ENCODE measurements at places on chromosomes 2 and 18.
A peak's percentile ranks its signal among the peaks of the same experiment; 100 is the strongest.

DNA sequence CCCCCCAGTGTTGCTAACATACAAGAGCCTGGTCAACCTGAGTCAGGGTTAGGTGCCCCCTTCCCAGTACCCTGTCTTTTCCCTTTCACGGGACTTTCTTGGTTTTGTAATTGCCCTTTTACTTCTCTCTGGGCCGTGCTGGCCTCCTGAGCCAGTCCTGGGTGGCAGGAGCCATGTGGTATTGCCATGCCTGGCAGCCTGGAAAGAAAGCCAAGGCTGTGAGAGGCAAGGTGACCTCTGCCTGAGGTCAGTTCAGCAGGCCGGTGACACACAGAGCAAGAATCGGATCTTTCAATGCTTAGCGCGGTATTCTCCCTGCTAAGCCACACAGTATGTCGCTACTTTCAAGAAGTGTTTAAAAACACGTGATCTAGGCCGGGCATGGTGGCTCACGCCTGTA, 52.3 kb downstream of the C18orf63 start:
- no peak for DNase-seq

- DNase-seq, result no peak
Measured at GRCh38 chr18:63090334-63090733, 229.2 kb downstream of the BCL2 start.

DNA sequence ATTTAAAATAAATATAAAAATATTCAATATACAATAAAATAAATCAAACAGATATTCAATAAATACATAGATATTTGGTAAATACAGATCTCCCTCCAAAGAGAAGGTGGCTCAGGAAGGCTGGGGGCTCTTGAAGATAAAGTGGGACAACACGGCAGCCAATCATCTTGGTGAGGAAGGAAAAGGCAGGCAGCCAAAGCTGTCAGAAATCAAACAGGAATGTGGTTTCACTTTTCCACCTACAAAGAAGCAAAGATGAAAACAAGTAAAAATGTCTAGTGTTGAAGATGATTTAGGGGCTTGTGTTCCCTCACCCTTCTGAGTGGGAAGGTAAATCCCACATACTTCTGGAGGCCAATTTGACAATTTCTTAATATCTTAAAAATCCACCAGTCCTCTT, 85.7 kb downstream of the B3GNT2 start:
- DNase-seq, result no peak

DNA sequence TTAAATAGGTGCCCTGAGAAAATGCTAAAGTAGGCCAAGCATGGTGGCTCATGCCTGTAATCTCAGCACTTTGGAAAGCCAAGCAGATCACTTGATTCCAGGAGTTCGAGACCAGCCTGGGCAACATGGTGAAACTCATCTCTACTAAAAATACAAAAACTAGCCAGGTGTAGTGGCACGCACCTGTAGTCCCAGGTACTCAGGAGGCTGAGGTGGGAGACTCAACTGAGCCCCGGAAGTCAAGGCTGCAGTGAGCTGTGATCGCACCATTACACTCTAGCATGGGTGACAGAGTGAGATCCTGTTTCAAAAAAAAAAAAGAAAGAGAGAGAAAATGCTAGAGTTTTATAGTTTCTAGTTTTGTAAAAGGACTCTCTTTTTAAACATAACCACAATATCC, 12.0 kb downstream of the ANKRD44 start:
- no peak for DNase-seq

- DNase-seq, result no peak
Measured at GRCh38 chr2:205464681-205465080, 217.6 kb upstream of the NRP2 start.

GRCh38 chr2:157470321-157470720, 26.4 kb upstream of the CYTIP start:
- no peak for DNase-seq

- DNase-seq, result no peak
Measured at GRCh38 chr2:217444932-217445331, 557.9 kb downstream of the TNS1 start.

DNA sequence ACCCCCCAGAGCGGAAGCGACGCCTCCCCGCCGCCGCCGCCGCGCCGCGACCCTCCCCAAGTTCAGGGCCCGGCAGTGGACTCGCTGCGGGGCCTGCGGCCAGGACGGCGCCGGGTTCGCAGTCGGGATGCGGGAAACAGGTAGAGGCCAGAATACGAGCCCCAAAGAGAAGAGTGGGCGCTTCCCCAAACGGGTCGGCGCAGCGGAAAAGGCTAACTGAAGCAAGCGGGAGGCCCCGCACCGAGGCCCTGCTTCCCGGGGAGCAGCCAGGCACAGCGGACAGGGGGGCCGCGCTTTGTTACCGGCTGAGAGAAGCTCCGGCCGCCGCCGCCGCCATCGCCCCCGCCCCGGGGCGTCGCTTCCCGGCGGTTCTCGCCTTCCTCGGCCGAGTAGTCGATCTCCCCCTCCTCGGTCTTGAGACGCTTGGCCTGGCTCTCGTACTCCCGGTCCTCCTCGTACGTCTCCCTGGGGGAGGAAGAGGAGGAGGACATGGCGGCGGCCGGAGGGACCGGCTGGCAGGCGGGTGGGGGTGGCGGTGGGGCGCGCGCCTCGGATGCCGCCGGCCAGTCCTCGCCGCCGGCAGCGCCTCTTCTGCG, 494 bp downstream of the HNRNPLL start:
- DNase-seq, result no peak

- no peak for DNase-seq
Measured at GRCh38 chr18:2536493-2536892, 34.8 kb downstream of the METTL4 start.

- DNase-seq, result peak; percentile 96
Measured at GRCh38 chr2:149858901-149859634, 271.5 kb upstream of the MMADHC start.

DNA sequence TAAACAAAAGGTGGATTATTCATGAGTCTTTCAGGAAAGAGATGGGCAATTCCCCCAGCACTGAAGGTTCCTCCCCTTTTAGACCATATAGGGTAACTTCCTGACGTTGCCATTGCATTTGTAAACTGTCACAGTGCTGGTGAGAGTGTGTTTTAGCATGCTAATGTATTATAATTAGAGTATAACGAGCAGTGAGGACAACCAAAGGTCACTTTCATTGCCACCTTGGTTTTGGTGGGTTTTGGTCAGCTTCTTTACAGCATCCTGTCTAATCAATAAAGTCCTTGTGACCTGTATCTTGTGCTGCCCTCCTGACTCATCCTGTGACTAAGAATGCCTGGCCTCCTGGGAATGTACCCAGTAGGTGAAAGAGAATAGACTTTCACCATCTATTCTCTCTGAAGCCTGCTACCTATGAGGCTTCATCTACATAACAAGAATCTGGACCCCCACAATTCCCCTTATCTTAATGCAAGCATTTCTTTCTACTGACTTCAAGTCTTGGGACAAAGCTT, 148.7 kb downstream of the CABLES1 start:
- DNase-seq, result no peak

DNA sequence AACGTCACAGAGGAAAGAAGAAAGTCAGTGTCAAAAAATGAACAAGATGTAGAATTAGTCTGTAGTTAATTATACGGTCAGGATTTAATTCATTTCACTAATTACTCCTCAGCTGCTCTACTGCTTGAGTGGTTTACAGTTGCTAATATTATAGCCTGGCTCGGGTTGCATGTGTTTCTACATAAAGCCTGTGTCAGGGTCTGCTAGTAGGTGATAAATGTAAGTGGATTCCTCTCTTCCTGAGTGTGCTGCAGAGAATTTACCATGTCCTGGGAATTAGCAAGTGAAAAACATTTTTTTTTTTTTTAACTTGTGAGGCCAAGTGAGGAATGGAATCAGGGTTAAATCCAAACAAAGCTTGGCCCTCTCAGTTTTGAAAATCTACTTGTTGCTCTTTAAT, 622.6 kb downstream of the EPHA4 start:
- DNase-seq, result no peak

GRCh38 chr18:37242091-37242490, 323.5 kb downstream of the CELF4 start:
- no peak for DNase-seq

- no peak for DNase-seq
Measured at GRCh38 chr18:44518091-44518615, 162.5 kb upstream of the SETBP1 start.

- DNase-seq, result no peak
Measured at GRCh38 chr2:25190536-25190935, 22.2 kb upstream of the POMC start.

DNA sequence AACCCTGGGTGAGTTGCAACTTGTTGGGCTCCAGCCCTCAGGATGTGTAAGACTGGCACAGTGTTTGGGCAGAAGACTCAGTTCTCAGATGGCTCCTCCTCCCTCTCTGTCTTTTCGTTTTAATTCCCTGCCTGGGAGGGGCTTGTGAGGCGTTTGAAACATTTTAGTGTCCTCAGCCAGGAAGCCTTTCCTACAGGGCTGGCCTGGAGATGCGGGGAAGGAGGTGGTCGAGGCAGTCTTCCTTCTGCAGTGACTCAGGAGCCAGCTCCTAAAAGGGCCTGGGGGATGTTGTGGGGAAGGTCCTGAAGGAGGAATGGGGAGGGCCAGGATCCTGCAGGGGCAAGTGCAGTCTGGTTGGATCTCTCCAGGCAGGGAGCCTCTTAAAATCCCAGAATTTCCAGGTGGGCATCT, 22.1 kb upstream of the IGFBP5 start:
- DNase-seq, result no peak

- DNase-seq, result peak; percentile 69
Measured at GRCh38 chr2:219388121-219388906, 602 bp upstream of the DNPEP start.

DNA sequence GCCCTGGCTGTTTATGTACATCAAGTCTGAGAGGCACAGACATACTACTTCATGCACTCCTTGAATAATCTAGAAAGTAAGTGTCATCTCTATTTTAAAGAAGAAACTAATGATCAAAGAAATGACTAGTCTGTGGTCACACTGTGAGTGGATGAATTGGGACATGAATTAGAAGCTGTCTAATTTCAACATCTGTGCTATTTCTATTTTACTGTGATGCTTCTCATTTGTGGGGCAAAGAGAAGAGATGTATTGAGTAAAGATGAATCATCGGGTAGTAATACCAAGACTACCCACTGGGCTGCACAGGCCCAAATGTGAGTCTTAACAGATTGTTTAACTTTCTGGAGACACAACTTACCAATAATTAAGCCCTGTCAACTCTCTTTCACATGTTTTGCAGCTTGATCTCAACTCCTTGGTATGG, 42.4 kb upstream of the MTIF2 start:
- no peak for DNase-seq

- no peak for DNase-seq
Measured at GRCh38 chr2:186977433-186978045, 128.6 kb upstream of the ZSWIM2 start.

- no peak for DNase-seq
Measured at GRCh38 chr2:237306083-237306786, 107.7 kb downstream of the COL6A3 start.

DNA sequence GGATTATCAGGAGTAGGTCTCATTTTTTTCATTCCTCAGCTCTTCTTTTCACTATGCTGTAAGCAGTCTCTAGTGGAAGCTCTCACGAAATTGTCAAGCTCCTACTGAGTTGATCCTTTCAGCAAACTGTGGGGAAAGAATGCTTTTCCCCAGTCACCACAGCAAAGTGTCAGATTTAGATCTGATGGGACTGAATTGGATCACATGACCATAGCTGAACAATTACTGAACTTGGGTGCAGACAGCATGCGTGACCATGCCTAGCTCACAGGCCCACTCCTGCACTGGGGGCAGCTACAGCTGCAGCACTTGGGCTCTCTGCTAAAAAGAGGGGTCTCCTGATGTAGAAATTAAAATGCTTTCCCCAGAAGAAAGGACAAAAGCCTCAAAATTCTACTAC, 3.1 kb downstream of the ARHGAP15 start:
- DNase-seq, result peak; percentile 39
